ENCODE measurements at places on chromosomes 5 and 9.
A peak's percentile ranks its signal among the peaks of the same experiment; 100 is the strongest.

GRCh38 chr5:131377346-131377745 is 113.5 kb downstream of the CDC42SE2 start:
- DNase-seq = no peak

DNA sequence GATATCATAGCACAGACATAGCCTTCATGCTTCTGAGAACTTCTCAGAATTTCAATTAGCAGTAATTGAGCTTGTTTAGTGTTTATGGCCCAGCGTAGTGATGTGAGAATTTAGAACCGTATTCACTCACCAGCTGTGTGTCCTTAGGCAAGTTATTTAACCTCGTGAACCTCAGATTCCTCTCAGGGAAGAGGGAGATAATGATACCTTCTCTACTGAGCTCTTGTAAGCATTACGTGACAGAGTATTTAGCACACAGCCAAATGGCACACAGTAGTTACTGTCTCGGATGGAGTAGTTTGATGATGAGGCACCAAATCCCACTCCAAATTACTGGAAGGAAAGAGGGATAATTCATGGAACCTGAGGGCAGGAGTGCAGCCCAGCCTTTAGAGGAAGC is 429.3 kb downstream of the CCDC171 start:
- DNase-seq = peak; percentile 19

DNA sequence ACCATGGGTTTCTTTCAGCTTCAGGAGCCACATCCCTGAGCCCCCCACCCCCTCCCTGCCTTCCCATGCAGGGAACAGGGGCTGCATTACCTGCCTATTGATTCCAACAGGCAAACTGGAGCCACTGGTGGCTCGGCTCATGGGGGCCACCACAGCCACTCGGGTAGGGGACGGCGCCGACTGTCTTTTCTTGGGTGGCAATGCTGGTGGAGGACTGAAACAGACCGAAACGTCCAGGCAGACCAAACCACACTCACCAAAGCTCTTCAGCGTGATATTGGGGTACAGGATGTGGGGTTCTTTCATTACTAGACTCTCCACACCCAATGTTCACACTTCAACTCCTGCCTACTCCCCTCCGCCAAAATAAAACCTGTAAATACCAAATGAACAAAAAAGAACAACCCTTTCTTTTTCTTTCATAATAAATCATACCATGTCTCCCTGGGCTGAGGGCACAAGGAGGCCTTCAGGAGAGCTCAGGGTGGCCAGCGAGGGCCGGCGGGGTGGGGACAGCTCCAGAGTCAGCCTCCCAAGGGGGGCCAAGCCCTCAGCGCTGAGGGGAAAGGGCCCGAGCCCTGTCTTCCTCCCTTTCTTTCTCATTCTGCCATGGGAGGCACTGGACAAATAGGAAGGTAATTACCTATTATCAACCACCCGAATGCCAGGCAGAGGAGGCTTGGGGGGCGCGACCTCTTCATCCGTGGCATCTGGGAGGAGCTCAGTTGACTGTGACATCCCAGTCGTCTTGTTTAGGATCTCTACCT is 83.3 kb downstream of the PRRT1B start:
- DNase-seq = no peak

DNA sequence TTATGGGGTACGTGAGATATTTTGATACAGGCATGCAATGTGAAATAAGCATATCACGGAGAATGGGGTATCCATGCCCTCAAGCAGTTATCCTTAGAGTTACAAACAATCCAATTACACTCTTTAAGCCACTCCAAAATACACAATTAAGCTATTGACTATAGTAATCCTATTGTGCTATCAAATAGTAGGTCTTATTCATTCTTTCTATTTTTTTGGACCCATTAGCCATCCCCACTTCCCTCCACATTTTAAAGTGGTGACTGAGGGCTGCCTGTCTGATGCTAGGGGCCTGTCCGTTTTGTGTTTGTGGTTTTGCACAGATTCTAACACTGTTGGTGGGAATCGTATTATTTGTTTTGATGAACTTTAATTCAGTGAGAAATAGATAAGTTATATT is 129.7 kb upstream of the DHFR start:
- no peak for DNase-seq

- no peak for DNase-seq
Observed at GRCh38 chr9:126412905-126413304, 86.3 kb downstream of the MVB12B start.

GRCh38 chr5:17402289-17403121 is 95.5 kb upstream of the TAF11L2 start:
- peak; percentile 28 for DNase-seq

GRCh38 chr5:39428640-39429039 is 3.9 kb upstream of the DAB2 start:
- no peak for DNase-seq

- DNase-seq = no peak
Observed at GRCh38 chr5:14273207-14273767, 130.1 kb downstream of the TRIO start.

DNA sequence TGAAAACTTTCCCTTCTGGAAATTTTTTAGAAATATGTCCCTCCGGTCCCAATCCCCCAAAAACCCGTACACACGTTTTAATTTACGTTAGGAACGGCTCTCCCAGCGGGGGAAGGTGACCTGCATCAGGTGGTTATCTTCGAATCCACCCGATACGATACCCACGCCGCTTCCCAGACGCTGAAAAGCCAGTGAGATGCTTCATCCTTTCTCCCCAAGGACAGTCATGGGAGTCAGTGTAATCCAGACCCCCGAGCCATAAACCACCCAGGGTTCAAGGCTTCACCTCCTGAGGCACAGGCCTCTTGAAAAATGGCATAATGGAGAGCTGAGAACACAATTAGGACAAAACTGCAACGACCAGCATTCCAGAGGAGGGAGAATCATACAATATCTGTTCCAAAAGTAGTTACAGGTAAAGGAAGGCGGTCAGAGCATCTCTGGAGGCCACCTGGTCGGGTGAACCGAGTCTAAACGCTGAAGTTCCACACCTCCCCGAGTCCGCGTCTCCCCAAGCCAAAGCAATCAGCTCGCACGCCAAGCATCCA is 857 bp downstream of the FAM169A start:
- DNase-seq = peak; percentile 12

GRCh38 chr9:75483636-75484035 is 395.3 kb downstream of the OSTF1 start:
- DNase-seq = no peak

Data from NCI-H146 (cell line).